ENCODE measurements at places on chromosomes 4 and X.

DNA sequence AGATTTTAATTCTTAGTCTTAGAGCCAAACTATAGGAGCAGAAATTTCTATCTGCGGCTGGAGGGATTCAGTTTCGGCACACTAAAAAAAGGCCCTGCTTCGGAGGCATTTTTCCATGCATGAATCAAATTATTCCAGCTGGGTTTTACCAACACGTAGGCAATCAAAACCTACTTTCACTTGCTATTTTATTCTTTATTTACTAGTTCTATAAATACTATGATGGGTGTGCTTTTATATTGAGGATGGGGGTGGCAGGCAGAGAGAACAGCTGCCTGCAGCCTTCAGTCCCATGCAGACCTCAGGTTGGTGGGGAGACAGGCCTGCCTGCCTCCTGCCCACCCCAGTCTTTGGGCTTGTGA lies 609.8 kb downstream of the BCOR start:
- DNase-seq = no peak

DNA sequence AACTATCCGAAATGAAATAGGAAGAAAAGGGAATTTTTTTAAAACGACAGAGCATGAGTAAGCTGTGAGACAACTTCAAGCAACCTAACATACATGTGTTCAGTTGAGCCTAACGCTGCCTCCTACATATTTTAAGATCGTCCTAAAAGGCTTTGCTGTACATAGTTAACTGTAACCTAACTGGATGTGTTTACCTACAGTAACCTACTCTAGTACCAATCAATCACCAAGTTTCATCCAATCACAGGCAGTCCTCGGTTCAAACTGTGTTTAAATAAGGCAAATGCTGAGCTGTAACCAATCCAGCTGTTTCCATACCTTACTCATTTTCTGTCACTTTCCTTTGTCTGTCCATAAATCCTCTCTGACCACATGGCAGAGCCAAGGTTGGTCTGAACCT lies 17.1 kb downstream of the RCHY1 start:
- no peak for DNase-seq

DNA sequence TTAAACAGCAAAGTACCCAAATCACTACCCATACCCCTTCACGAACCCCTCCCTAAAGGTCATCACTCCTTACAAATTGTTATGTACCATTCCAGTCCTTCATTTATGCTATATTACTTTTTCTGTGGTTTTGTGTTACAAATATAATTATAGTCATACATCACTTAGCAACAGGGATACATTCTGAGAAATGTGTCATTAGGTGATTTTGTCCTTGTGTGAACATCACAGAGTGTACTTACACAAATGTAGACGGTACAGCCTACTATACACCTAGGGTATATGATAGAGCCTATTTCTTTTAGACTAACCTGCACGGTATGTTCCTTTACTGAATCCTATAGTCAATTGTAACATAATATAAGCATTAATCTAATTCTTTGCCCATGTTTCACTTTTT lies 61.9 kb downstream of the ASB9 start:
- DNase-seq = no peak

DNA sequence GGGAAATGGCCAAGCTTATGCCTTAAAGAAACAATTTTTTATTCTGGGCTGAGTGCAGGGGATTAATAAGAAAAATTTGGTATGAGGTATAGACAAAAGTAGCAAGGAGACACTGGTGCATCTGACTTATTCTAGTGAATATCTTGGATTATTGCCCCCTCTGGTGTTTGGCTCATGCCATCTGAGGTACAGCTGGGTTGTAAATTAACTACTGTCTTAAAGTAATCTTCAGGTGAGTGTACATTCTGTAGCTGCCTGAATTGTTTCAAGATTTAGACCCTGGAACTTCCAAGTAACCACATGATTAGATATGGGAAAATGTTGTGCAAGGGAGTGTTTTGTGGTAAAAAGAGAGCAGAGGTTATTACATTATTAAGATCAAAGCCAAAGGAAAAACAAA lies 988.7 kb downstream of the FAM133A start:
- no peak for DNase-seq

GRCh38 chr4:125268068-125268755 lies 46.5 kb upstream of the FAT4 start:
- no peak for DNase-seq

DNA sequence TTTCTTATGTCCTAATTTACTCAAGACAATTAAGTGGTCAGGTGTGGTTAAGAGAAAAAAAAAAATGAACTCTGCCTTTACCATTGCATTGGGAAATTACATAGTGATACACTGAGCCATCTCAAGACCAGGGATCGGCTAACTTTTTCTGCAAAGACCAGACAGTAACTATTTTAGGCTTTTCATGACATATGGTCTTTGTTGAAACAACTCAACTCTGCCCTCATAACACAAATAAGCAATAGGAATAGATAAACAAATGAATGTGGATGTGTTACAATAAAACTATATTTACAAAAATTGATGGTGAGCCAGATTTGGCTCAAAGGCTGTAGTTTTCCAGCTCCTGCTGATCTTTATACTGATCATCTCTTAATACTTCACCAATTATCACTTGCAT lies 632.6 kb upstream of the INTU start:
- no peak for DNase-seq

DNA sequence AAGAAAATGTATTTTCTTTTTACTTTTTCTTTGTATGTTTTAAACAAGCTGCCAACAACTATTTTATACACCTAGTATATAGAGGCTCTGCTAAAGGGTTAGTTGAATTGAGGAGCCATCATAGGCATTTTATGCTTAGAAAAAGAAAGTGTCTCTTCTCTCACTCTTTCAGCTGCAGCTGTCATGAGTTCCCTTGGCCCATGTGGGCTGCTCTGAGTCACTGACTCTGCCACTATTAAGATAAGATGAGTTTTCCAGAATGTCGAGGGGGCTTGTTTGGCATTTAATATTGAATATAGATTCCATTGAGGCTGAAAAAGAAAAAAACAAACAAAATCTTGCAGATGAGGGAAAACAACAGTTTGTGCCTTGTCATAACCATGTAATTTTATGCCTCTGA lies 126.0 kb upstream of the PAQR3 start:
- DNase-seq = no peak

DNA sequence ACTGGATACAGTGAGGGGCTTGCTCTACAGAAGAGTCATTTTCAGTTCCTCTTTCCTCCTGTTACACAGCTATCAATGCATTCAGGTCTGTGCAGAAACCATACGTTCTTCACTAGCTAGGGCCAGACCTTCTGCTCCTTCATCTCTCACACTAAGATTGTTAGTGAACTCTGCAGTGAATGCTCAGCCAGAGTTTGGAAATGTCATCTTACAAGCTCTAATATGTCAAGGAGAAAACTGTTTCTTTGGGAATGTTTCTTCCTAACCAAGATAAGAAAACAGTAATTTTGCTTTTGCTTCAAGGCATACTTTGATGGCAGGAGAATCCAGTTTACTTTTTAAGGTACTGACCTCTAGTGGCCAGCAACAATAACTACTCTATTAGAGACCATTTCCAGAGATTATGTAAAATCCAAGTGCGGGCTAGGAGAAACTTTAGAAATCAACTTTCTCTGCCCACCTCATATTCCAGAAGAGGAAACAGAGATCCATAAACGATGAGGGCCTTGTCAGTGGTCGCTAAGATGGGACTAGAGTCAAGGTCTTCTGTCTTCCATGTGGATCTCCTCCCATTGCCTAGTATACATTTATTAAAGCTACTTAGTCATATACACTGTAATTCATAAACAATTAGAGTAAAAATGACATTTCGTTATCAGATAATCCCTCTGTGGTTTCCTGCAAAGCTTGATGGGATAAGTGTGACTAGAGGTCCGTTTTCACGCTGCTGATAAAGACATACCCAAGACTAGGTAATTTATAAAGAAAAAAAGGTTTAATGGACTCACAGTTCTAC lies 12.1 kb upstream of the CC2D2A start:
- no peak for DNase-seq

DNA sequence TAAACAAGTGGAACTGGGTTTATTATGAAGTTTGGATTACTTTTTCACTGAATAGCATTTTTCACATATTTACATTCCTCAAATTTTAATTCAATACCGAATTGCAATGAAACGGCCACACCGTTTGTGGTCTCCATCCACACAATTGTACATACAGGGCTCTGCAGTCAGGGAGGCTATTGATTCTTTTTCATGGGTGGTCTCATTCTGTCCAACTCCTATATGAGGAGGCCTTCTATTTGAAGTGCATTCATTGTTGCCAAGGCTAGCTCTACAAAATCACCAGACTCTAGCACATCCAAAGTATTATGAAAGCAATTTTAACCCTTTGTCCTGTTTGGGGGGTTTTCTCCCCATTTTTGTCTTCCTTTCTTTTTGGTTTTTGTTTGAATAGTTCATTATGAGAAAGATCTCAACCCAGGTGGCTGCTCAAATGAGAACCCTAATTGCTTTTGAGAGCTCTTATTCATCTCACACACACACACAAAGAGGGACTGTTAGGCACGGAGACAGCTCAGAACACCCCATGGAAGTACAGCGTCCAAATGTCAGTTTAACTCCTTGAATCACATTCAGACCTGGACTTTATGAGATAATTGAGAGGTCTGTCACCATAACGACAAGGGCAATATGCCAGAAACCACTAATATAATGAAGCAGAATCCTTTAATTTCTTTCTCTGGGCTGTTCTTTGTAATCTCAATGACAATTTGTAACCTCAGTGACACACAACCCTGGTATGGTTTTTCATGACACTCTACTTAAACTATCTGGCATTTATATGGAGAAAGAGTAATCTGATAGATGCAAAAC lies 79.4 kb downstream of the NLGN4X start:
- DNase-seq = no peak

DNA sequence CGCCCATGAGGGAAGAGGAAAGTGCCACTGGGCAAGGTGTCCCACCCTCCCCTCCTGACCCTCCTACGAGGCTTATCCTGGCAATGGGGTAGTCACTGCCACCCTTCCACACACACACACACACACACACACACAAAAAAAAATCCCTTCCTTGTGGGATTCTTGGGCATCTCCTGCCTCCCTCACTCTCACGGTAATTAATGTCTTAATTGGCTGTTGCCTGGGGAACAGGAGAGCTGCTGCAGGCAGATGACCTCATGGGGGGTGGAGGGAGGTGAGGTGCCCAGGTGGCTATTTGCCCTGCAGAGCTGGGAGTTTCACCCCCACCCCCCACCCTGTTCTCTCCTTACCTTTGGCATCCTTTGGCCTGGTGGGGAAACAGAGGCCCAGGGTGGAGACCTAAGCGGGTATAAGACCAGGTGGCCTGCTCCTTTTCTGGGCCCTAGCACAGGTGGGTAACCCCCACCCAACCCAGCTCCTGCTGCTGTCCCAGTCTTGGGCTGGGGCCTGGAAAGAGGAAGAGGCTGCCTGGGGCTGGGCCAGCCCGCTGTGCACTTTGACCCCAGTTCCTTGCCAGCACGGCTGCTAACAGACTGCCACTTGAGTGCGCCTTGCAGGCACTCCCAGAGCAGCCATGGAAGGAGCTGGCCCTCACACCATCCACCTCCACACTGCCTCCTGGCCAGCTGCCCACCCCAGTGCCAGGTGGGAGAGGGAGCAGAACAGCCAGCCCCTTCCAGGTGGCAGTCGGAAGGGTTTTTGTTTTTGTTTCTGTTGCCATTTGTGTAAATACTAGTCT lies 12.6 kb downstream of the EFNB1 start:
- no peak for DNase-seq

DNA sequence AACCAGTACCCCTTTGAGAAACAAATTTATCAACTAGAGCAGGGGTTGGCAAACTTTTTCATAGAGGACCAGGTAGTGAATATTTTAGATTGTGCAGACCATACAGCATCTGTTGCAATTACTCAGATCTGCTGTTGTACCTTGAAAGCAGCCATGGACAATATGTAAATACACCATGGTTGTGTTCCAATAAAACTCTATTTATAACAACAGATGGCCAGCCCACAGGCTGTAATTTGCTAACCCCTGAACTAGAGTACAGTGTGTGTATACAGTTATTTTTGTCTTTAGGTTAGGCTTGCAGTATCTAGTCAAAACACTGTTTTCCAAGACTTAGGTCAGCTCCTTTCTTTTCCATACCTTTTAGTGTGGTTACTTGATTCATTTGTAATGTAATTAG lies 54.4 kb downstream of the PHKA1 start:
- no peak for DNase-seq

DNA sequence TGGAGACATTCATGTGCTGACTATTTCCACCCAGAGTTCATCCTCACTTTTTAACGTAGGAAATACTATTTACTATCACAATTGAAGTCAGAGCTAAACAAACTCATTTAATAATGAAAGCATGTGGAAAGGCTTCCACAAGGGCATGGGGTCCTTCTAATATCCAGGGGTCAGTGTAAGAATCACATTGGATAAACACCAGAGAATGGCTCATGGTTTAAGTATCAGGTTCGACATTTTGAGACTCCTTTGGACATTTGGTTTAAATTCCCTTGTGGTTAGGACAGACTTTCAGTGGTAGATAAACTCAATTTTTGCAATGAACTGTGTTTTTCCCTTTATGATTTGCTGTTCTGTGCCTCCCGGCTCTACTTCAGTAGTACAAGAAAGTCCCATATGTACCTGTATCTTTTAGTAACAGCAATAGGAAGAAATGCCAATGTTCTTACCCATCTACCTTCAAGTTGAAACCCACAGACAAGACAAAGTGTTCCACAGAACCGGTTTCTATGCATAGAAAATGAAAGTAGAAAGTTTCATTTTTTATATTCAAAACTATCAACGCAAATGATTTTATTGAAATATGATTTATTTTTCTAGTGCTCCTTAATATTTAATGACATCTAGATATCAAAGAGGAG lies 589.0 kb upstream of the FAM241A start:
- DNase-seq = no peak

GRCh38 chr4:83067058-83067639 lies 32.2 kb downstream of the COPS4 start:
- DNase-seq = no peak

DNA sequence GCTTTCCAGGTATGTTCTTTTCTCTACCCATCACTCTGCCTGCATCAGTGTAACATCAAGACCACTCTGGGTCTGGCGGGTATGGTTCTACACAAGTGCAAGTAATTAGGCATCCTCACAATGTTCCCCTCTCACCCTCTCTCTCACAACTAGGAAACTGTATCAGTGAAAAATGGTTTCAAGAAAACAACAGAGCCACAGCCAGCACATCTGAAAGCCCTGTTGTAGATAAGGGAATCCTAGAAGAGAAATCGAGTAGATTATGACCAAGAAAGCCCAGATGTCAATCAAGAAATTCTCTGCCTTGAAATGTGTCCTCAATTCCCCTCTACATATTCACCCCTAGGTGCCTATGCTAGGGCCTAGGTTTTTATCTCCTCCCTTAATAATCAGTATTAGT lies 281.3 kb upstream of the ANKRD50 start:
- no peak for DNase-seq

- no peak for DNase-seq
These were observed 942.3 kb upstream of the SLIT2 start for GRCh38 chr4:19309378-19309777.

DNA sequence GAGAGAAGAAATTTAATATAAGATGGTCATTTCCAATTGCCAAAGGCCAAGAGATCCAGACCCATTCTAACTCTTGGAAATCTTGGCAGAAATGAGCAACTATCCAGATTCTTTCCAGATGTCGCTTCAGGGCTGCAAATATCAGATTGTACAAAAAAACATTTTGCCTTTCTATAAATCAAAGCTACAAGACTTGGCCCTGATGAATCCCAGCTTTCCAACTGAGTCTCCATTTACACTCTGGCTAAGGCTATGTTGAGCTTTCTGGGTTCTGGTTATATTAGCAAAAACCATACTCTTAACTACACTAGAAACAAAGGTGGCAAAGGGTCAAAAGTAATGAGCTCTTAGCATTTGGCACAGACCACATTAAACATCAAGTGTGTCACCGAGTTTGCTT lies 345.8 kb downstream of the OPHN1 start:
- DNase-seq = no peak

GRCh38 chr4:43242606-43243005 lies 350.1 kb downstream of the GRXCR1 start:
- DNase-seq = no peak
